ENCODE measurements at places on chromosomes 16 and 17. TPM values are rescaled to one million over a fixed set of nuclear protein-coding genes. Genes with fewer than 3 reads are reported as not detected.

The NPIPB8 gene
- 0.79 TPM for total RNA-seq

The BLTP2 gene
- total RNA-seq = 140 TPM

- no peaks in the 10 kb centered on the region for H3K4me1 ChIP-seq
- H3K27ac ChIP-seq = no peak overlapping the region
- H3K27me3 ChIP-seq = no peaks in the 10 kb centered on the region
Measured at GRCh38 chr16:50298075-50298460, 31.7 kb downstream of the ADCY7 start.

DNA sequence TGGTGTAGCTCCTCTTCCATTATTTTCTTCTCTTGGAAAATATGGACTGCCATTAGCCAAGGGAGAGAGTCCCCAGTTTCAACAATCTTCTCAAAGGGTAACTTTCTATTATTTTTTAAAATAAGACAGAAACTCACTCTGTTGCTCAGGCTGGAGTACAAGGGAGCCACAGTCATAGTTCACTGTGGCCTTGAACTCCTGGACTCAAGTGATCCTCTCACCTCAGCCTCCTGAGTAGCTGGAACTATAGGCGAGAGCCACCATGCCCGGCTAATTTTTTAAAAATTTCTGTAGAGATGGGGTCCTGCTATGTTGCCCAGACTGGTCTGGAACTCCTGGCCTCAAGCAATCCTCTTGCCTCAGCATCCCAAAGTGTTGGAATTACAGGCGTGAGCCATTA is 13.1 kb downstream of the COG4 start:
- no peaks in the 10 kb centered on the region for H3K27me3 ChIP-seq
- H3K27ac ChIP-seq = no peak overlapping the region
- no peak for DNase-seq
- H3K4me3 ChIP-seq = no peak overlapping the region
- peaks cover 30% of the 10 kb centered on the region for H3K36me3 ChIP-seq
- no peaks in the 10 kb centered on the region for H3K4me1 ChIP-seq

DNA sequence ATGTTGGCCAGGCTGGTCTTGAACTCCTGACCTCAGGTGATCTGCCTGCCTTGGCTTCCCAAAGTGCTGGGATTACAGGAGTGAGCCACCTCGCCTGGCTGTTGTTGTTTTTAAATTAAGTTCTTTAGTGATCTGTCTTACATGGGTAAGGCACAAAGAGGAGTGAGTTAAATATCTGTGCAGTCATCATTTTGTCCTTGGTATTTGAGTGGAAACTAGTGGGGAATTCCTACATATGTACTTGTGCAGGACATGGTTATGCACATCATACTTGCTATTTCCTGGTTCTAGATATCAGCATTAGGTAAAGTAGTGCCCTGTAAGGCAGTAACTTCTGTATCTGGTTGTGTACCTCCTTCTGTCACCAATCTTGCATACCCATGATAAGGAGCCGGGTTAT is 3.7 kb downstream of the KPNB1 start:
- H3K27ac ChIP-seq = no peak overlapping the region
- no peak overlapping the region for H3K4me3 ChIP-seq
- peaks cover 63% of the 10 kb centered on the region for H3K36me3 ChIP-seq
